ENCODE measurements at places on chromosomes 1 and 21. TPM values are rescaled to one million over a fixed set of nuclear protein-coding genes. Genes with fewer than 3 reads are reported as not detected.

Gene KDF1
- 15.7 TPM for total RNA-seq

DNA sequence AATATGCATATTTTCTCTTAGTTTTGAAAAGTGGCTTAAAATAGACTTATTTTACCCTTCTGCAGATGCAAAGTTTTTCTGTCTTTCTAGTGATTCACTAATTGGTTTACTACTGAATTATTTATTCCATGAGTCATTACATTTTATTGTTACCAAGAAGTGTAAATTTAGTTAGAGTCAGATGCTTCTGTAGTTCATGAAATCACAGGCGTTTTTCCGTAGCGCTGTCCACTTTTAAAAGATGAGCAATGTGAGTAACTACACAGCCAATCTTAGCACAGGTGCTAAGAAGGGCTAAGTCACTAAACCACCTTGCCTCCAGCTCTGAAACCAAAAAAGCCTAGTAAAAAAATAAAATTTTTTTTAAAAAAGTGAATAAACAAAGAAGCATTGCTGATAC is 24.7 kb downstream of the RGS13 start:
- no peak for DNase-seq

DNA sequence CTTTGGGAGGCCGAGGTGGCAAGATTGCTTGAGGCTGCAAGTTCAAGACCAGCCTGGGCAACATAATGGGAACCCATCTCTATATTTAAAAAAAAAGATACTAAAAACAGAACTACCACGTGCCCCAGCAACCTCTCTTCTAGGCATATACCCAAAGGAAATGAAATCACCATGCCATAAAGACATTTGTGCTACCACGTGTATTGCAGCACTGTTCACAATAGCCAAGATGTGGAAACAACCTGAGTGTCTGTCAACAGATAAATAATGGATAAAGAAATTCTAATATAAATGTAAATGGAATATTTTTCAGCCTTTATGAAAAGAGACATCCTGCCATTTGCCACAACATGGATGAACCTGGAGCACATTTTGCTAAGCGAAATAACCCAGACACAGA is 128.6 kb downstream of the PCNX2 start:
- no peak for DNase-seq

DNA sequence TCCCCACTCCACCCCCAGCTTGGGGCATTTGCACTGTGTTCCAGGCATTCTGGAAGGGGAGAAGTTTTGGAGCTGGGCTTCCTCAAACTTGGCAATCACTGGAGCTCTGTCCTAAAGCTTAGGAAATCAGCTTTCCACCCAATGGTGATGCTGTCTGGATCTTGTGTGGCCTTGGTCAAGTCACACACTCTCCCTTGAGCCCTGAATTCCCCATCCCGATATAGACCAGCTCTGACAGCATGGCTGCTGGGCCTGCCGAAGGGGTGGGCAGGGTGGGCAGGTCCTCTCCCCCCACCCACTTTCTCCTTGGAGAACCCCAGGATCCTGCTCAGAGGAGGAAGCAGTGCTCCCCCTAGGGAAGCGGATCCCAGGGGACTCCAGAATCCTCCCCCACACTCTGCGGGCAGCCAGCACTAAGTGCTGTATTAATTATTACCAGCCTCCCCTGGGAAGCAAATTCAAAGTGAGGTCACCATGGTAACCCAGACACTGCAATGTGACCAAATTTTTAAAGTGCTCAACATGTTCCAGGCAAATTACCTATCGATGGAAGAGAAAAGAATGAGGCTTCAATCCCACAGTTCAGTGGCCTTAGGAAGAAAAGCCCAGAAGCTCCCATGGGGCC is 21.3 kb upstream of the LDLRAP1 start:
- no peak for DNase-seq

GRCh38 chr1:183034682-183035081 is 11.5 kb downstream of the LAMC1 start:
- no peak for DNase-seq

- DNase-seq, result no peak
These were observed 125.3 kb downstream of the SYT2 start for GRCh38 chr1:202584707-202585589.

- DNase-seq, result no peak
These were observed 16.4 kb upstream of the USP25 start for GRCh38 chr21:15713412-15713811.

DNA sequence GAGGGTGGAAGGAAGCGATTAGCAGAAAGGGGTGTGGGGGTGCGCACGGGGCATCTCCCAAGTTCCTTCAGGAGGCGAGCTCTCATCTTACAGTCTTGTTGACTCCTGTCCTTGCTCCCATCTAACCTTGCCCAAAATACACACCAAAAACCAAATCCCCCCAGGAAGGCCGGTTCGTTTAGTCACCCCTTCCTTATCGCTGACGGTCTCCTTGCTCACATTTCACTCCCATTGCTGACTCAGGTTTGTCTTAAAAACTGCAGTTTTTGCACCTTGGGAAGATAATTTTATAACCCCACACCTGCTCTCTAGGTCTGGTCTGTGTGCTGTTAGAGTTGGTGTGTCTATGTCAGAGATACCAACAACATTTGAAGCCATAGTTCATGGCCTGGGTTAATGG is 68.1 kb upstream of the F3 start:
- DNase-seq, result no peak

- no peak for DNase-seq
These were observed 308.0 kb downstream of the CAMTA1 start for GRCh38 chr1:7093297-7093696.

DNA sequence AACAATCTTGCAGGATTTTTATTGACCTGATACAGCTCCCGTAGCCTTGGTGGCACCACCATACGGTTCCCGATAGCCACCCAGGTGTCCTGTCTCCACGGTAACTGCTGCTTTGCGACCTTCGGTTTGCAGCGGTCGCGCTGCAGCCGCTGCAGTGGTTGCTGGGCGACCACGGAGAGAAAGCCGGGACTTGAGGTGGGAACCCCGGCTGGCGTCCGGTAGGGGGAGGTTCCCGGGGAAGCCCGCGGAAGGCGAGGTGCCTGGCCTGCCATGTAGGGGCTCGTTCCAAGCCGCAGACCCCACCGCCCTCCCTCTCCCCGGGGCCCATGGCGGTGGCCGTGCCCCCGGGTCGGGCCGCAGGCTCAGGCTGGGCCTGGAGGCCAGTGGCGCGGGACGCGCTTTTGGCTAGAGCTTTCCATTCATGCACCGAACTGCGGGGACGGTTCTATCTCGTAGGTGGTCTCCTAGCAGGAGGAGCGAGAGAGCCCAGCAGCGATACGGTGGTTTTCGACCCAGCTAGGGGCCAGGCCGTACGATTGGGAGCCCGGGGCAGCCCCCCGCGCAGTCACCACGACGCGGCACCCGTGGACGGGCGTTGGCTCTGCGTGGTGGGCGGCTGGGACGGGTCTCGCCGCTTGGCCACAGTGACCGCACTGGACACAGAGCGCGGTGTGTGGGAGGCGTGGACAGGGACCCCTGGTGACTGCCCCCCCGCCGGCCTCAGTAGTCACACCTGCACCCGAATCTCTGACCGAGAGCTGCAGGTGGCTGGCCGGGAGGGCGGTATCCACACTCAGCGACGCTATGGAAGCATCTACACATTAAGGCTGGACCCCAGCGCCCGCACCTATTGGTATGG is at the start of gene KLHDC9:
KLHDC9 (plus strand) TSS at position 152 of the 859 bp plus-strand sequence; CDS start at position 327, 175 bp downstream.
- peak; percentile 89 for DNase-seq

Measured in ureter (tissue), 1 donor.